ENCODE measurements at places on chromosomes 1 and 21.

DNA sequence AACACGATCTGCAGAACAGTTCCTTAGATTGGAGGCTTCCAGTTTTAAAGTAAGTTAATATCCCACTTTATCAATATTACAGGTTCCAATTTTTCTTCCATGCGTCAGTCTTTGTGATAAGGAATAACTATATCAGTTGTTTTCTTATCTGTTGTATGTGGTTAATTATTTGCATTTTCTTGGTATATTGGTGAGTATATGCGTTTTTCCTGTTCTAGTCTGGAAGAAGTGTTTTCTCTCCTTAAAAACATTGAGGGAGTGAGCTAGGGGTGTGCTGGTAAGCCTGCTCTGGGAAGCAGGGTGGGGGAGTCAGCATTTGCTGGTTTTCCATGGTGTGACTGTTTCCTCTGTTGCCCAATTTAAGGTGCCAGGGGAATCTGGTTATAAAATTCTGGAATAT, 50.2 kb upstream of the KIF1B start:
- DNase-seq: no peak
- H3K27me3 ChIP-seq: no peaks in the 10 kb centered on the region
- H3K4me3 ChIP-seq: no peak overlapping the region
- peaks cover under 1% of the 10 kb centered on the region for H3K4me1 ChIP-seq
- peaks cover 10% of the 10 kb centered on the region for H3K36me3 ChIP-seq

GRCh38 chr21:45330075-45330781, 42.5 kb upstream of the POFUT2 start:
- no peaks in the 10 kb centered on the region for H3K4me1 ChIP-seq
- H3K27ac ChIP-seq: no peak overlapping the region
- H3K4me3 ChIP-seq: no peak overlapping the region
- H3K36me3 ChIP-seq: no peaks in the 10 kb centered on the region
- no peak for DNase-seq

DNA sequence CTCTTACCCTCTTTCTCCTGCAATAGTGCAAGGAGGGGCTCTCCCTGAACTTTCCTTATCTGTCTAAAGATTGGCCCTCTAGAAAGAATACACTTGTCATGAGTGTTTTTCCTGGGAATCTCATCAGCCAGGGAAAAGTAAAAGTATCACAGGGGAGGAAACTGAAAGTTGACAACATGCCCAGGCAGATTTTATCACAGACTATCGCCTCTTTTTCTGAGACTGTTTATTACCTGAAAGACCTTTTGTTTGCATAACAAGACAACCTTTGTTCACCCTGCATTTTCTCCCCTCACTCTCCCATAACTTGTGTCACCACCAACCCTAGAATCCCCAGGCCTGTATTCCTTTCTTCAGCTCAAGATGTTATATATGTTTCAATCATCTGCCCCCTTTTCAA, 794.7 kb upstream of the ADAMTS5 start:
- H3K27ac ChIP-seq: no peak overlapping the region
- H3K36me3 ChIP-seq: no peaks in the 10 kb centered on the region
- H3K4me3 ChIP-seq: no peak overlapping the region
- H3K27me3 ChIP-seq: no peaks in the 10 kb centered on the region
- H3K4me1 ChIP-seq: no peaks in the 10 kb centered on the region

GRCh38 chr1:167587872-167588271, 34.3 kb upstream of the CREG1 start:
- no peaks in the 10 kb centered on the region for H3K36me3 ChIP-seq
- H3K27ac ChIP-seq: no peak overlapping the region
- no peak overlapping the region for H3K4me3 ChIP-seq
- H3K4me1 ChIP-seq: peaks cover 2% of the 10 kb centered on the region
- peaks cover 3% of the 10 kb centered on the region for H3K27me3 ChIP-seq

- H3K4me3 ChIP-seq: peak overlapping the region; percentile 81
- DNase-seq: no peak
- H3K36me3 ChIP-seq: peaks cover 26% of the 10 kb centered on the region
- peak overlapping the region; percentile 84 for H3K27ac ChIP-seq
Measured at GRCh38 chr1:27427816-27428315, 35.4 kb downstream of the GPR3 start.

DNA sequence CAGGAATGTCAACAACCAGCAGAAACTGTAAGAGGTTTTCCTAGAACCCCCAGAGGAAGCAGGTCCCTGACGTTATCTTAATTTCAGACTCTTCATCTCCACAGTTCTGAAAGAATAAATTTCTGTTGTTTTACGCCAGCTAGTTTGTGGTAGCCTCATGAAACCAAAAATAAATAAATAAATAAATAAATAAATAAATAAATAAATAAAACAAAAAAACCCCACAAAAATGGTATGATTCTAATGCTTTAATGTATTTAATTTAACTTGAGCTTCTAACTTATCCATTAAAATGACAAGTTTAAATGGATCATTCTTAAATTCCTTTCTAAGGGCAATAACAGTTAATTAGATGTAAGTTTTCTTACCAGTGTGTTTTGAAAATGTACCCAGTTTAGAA, 293.8 kb upstream of the ADAMTS5 start:
- H3K27ac ChIP-seq: no peak overlapping the region
- H3K4me1 ChIP-seq: no peaks in the 10 kb centered on the region
- H3K27me3 ChIP-seq: no peaks in the 10 kb centered on the region
- no peak overlapping the region for H3K4me3 ChIP-seq
- DNase-seq: no peak

DNA sequence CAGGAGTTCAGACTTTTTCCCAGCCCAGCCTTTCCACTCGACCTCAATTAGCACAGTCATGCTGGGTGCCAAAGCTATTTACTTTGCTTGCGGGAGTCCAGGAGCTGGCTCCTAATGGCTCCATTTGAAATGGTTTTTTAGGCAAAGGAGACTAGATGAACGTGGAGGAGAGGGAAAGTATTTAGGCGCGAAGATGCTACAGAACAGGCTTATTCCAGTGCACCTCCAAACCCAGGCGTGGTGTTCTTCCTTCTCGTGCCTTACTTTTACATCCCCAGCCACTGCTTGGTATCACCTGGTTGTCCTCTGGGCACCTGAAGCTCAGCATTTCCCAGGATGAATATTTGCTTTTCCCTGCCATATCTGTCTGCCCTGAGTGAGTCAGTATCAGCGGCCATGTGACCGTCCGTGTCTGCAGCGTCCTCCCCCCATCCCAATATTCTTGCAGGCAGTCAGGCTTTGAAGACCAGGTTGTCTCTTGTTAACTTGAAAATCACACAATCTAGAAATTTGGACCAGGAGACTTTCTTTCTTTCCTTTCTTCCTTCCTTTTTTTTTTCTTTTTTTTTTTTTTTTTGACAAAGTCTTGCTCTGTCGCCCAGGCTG, 198.5 kb downstream of the DYRK1A start:
- H3K4me3 ChIP-seq: peak overlapping the region; percentile 91
- H3K27ac ChIP-seq: peak overlapping the region; percentile 100
- no peaks in the 10 kb centered on the region for H3K36me3 ChIP-seq
- no peak for DNase-seq
- peaks cover 5% of the 10 kb centered on the region for H3K27me3 ChIP-seq

DNA sequence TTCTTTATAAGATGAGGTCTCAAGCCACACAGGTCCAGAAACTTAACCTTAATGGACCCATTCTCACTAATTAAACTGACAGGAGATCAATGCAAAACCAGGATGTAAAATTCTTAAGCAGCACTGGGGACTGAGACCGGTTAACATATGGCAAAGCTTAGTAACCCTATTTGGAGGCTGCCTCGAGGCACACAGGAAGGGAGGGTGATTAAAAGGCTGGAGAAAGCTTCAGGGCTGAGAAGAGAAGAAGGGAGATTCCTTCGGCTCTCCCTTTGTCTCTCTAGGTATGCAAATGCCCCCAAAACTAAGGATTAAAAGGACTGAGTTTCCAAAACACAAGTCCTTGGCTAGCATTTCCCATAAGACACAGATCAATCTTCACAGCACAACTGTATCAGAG, 120.8 kb upstream of the DSCAM start:
- no peak overlapping the region for H3K4me3 ChIP-seq
- H3K27me3 ChIP-seq: no peaks in the 10 kb centered on the region
- H3K27ac ChIP-seq: no peak overlapping the region
- DNase-seq: no peak

DNA sequence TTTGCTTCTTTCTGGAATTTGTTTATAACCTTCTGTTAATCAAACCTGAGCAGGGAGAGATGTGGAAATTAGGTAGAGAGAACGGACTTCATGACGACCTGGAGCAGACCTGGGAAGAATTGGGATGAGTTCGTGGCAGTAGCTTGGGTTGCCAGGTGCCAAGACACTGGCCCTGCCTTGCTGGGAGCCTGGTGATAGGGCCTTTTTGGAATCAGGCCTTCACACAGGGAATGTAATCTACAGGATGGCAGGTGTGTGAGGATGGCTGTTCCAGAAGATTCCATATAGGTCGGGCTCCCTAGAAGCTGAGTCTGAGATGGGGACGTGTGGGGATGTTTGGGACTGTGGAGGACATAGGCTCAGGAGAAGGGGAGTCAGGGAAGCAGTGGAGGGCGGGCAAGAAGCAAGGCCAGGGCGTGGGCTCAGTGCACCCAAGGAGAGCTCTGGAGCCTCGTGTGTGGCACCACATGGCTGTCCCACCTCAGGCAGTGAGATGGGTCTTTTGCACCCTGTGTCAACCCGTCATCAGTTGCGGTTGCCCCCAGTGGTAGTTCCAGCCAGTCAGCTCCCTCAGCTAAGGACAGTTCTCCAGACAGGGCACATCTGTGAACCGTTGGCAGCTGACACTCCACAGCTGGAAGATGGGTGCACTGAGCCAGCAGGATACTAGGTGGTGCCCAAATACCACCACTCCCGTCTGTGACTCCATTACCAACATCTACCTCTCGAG, 395.9 kb downstream of the MATN1 start:
- no peaks in the 10 kb centered on the region for H3K27me3 ChIP-seq
- H3K4me3 ChIP-seq: no peak overlapping the region
- no peak for DNase-seq
- no peak overlapping the region for H3K27ac ChIP-seq
- H3K36me3 ChIP-seq: no peaks in the 10 kb centered on the region

DNA sequence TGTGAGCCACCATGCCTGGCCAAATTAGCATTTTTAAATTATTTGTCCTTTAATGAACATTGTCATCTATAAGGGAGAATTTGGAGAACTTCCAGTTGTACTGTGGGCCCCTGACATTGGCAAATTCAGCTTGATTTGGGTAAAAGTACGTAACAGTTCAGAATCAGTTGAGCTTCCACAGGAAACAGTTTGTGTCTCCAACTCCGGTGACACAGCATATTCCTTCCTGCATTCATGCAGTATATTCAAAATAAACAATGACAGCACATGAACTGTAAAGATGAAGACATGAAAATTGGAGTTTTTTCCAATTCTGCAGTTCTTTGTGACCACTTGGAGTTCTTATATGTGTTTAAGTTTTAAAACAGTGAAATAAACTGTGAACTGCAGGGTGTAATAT, 28.2 kb downstream of the RNF220 start:
- H3K4me1 ChIP-seq: no peaks in the 10 kb centered on the region
- H3K4me3 ChIP-seq: no peak overlapping the region
- H3K27ac ChIP-seq: no peak overlapping the region
- no peak for DNase-seq
- no peaks in the 10 kb centered on the region for H3K36me3 ChIP-seq
- H3K27me3 ChIP-seq: peaks cover 18% of the 10 kb centered on the region
